ENCODE measurements at places on chromosomes 3 and 15.

DNA sequence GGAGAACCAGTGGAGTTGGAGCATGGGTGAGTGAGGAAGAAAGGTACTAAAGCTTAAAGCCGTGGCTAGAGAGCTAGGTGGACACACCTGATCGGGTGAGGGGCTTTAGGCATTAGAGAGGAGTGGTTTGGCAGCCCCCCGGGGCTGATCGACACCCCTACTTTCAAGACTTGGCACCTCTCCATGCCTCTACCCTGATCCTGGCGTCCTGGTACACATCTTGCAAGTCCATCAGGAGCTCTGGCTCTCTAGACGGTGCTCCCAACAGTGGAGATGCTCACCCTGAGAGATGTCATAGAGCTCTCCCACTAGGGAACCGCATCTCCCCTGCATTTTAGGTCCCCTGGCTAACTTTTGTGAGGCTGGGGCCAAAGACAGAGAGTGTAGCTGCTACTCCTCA lies 98.1 kb downstream of the XXYLT1 start:
- no peak for DNase-seq

DNA sequence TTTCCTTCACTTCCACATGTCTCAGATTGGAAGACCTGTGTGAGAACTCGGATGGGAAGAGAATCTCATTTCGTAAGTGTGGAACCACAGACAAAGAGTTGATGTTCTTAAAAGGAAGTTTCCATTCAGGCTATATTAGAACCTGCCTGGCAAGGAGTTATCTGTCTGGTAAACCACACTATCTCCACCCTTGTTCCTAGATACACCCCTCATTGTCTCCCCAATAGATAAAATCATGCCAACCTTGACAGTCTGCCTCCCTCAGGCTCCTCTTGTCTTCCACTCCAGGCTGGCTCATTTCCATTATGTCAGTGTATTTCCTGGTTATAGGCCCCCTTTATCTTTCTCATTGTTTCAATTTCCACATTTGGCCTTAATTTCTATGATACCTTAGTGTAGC lies 89.2 kb downstream of the TMEM108 start:
- DNase-seq: no peak

- DNase-seq: no peak
These were observed 175.4 kb upstream of the GBE1 start for GRCh38 chr3:81936817-81937216.

DNA sequence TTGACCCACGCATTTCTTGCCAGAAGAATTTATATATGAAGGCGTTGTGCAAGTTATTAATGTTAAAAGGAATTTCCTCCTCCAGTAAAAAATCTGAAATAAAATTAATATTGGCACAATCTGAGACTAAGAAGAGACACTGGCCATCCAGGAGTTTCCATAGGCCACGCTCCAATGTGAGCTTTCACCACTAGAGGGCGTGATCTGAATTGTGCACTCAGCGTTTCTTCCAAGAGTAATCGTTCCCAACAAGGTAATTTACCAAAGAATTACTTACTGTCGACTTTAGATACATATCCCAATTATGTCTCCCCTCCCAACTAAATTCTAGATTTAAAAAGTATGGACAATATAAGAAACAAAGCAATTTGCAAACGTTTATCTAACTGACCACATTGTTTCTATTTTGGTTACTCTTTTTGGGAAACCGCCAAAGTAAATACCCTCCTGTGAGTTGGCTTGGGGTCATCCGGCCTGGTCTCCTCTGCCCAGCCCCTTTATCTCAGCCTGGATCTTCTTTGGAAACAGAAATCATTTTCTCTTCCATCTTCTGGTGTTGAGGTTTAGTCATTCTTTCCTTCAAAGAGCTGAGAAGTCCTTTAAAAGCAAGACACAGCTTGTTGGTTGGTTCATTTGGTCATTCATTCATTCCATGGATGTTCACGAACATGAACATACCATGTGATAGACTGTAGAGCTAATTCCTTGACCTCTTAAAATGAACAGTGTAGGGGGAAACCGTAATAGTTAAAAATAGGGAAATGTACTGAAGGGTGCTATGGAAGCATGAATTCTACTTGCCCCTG lies 26.2 kb downstream of the POLR2M start:
- DNase-seq: peak; percentile 42

DNA sequence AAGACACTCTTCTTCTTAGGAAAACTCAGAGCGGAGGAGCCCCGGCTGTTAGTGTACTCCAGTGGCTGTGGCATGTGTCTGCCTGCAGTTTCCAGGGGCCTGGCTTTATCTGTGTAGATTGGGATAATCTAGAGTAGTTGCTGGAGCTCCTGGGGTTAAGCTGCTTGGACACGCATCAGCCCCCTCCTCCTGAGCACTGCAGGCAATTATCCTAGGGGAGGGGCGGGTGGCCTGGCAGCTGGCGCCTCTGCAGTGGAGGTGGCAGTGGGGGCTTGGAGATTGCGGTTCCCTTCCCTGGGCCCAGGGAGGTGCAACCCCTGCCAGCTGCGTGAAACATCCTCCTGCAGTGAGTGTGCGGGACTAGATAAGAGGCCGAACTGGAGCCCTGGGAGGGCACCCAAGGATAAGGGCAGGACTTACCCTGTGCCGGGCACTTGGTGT lies 68.2 kb downstream of the EFCAB12 start:
- DNase-seq: no peak

- no peak for DNase-seq
These were observed 93.7 kb downstream of the NPTN start for GRCh38 chr15:73539212-73540128.

- no peak for DNase-seq
These were observed 75.6 kb downstream of the FAM174B start for GRCh38 chr15:92579931-92580470.

- DNase-seq: no peak
These were observed 1.4 kb upstream of the CRABP1 start for GRCh38 chr15:78338781-78339180.
